ENCODE measurements at places on chromosomes 4 and X.

- DNase-seq = no peak
Observed at GRCh38 chr4:131488772-131489171, 1660.3 kb upstream of the PCDH10 start.

DNA sequence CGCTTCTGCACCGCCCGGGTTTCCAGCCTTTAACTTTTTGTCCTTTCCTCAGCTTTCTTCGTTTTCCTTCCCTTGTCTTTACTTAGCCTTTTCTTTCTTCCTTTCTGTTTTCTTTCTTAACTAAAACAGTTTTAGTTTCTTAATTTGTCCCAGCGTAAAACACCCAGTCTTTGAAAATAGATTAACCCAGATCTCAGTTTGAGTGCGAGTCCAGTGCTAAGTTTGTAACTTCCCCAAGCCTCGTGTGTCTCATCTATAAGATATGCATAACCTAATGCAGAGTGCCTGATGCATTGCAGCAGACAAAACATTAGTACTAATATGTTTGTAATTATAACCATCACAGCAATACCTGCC is 460 bp upstream of the GEMIN8 start:
- no peak for DNase-seq

DNA sequence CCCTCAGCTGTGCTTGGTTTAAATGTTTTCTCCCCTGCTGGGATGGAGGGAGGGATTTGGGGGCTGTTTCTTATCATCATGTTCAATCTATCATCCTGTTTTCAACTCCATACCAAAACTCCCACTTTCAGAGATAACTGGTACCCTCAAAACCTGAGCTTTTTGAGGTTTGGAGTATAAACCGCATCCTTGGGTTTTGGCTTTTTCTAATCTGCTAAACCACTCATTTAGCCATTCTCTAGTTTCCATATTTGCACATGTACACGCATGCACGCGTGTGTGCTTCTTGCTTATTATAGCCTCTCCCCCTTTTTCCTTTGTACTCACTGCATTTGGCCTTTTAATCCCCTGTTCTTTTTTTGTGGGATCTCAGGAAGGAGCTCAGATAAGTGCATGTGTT is 116.7 kb upstream of the TEX13D start:
- DNase-seq = no peak

GRCh38 chr4:180098586-180098985 is 2144.6 kb upstream of the TENM3 start:
- DNase-seq = no peak

DNA sequence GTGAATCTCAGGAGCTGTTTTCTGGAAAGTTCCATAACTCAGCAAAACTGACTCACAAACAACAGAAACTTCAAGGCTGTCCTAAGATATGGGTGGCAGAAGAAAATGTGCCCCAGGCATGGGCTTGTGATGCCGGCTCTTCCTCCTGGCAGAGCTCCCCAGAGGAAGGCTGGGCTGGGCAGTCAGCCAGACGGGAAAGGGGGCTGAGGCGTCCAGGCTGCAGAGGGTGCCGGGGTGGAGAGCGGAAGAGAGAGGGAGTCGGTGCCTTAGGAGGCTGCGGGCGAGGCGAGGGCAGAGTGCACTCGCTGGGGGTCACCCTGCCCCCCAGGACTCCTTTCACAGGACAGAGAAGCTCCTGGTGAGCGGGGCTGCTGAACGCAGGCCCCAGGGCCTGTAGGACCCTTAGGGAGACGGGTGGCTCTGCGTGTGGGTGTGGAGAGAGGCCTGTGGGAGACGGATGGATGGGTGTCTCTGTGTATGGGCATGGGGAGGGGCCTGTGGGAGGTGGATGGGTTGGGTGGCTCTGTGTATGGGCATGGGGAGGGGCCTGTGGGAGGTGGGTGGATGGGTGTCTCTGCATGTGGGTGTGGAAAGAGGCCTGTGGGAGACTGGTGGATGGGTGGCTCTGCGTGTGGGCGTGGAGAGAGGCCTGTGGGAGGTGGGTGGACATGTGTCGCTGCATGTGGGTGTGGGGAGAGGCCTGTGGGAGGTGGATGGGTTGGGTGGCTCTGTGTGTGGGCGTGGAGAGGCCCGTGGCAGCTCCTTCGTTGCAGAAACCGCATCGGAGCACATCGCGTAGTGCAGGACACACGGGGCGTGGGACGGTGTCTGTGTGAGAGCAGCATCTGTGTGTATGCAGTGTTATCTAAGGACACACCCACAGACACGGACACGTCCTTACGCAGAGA is 15.9 kb downstream of the PCGF3 start:
- DNase-seq = no peak

DNA sequence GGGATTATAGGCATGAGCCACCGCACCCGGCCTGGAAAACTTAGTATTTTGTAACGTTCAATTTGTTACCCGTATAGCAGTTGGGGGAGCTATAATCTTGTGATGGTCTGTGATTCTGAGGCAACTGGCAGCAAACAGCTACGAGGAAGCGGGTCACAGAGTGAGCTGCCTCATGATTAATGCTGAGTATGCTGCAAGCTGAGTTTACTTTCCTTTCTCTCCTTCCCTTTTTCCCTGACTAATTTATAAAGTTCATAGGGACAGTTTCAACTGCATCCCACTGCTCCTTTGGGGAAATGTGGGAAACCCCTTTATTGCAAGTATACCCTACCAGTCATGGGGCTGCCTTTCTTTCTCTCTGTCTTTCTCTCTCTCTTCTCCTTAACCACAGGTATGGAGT is 17.7 kb upstream of the ELOVL6 start:
- DNase-seq = no peak

DNA sequence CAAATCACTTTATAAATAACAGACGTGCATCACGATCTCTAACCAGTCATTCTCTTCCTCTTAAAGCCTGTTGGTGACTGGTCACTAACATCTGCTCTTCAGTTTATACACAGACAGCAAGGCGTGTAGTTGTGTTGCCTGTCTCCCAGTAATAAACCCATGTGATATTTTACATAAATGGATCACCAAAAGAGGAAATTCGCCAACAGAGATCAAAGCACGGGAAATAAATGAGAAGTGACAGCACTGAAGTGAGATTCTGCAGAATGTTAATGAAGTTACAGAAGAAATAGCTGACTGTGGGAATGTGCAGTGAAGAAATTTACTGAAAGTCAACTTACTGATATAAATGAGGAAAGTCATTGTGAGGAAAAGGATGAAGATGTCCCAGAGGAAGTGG is 47.0 kb downstream of the AFF1 start:
- DNase-seq = no peak

DNA sequence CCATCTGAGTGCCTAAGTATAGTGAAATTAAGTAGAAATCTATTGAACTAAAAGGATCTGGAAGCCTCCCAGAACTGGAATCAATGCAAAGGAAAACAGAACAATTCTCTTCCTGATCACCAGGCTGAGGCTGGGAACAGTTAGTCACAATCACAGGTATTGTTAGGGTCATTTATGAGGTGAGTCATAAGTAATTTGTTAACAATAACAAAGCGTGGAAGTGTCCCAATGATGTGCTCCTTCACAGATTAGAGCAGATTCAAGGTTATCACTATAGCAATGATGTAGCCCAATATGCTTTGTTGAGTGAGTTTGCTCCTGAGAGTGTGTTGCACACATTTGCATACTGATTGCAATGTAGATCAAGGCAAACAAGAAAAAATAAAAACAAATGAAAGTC is 228.1 kb downstream of the ZNF674 start:
- no peak for DNase-seq

GRCh38 chrX:40278340-40279090 is 180.8 kb upstream of the BCOR start:
- peak; percentile 40 for DNase-seq

DNA sequence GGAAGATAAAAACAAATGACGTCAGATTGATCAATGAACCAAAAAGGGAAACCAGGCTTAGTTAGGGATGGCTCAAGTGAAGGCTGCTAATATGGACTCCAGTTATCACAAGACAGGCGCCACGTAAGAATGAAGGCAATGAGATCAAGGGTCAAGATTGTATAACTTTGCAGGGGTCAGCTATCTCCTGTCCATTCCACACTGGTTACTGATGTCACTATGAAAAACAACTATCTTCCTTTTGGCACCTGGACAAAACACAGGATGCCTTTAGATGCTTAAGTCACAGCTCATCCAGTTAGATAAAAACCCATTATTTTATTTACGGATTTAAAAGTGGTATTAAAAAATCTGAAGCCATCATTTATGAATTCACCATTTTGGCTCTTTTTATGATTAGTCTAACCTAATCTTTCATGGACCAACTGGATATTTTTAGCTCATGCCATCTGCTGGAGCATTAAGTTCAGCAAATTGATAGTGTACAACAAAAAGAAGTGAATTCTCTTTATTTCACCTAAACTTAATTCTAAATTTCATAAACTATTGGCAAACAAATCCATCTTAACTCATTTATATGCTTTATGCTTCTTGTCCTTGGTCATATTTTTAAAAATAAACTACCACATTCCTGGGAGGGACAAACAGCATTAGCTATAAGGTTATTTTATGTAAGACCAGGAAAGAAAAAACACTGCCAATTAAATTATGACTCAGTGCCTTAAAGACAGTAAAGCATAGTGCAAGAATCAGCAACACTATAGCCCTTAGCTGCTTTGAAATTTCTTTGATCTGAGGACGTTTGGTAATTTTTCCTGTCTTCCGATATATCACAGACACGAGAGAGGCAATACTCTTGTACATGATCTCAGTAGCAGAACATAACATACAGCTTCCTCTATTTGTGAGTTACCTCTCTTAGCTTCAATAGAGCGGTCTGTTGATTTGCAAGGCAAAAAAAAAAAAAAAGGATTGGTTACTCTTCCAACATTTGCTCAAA is 27.0 kb downstream of the DHX15 start:
- DNase-seq = no peak

- DNase-seq = no peak
Observed at GRCh38 chr4:76704133-76704881, 193.6 kb downstream of the SOWAHB start.

GRCh38 chr4:165111906-165112367 is 723 bp downstream of the TMEM192 start:
- no peak for DNase-seq

DNA sequence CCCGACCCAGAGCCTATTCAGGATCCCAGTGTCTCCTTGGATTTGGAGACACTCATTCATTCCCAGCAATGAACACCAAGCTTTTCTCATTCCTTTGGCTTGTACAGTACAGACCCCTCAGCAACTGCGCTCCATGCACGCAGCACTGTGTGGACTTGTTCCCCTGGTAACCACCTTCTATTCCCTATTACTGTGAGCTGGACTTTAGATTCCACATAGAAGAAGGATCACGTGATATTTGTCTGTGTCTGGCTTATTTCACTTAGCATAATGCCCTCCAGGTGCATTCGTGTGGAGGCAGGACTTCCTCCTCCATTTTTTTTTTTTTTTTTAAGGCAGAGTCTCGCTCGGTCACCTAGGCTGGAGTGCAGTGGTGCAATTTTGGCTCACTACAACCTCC is 106.4 kb downstream of the PHKA2 start:
- no peak for DNase-seq

- no peak for DNase-seq
Observed at GRCh38 chrX:45434231-45434630, 233.6 kb upstream of the DIPK2B start.

DNA sequence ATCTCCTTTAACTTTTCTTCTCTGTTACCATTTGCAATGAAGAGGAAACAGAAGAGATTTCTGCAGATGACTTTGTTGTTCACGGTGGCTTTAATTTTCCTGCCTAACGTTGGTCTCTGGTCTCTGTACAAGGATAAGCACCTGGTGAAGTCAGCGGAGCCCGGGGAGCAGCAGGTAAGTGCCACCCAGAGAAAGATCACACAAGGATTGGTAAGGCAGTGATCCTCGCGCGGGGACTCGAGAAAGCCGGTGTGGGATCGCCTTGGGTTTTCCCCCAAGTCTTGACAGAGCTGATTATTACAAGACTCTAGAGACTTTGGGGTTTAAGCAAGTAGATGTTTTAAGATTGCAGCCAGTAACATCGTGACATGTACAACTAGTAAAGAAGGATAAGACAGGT is 1.3 kb downstream of the GALNTL6 start:
- DNase-seq = no peak

DNA sequence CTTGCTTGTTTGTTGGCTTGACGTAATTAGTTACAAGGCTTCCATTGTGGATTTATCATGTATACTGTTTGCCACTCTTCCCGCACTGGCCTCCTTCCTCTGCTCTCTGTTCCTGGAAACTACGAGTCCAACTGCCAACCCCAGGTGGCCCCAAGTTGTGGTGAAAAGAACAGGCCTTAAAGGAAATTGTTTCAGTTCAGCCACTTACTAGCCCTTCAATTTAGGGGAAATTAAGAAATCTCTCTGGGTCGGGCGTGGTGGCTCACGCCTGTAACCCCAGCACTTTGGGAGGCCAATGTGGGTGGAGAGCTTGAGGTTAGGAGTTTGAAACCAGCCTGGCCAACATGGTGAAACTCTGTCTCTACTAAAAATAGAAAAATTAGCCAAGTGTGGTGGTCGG is 28.0 kb downstream of the RBM47 start:
- DNase-seq = no peak

GRCh38 chrX:19810802-19811201 is 76.6 kb downstream of the SH3KBP1 start:
- DNase-seq = no peak

DNA sequence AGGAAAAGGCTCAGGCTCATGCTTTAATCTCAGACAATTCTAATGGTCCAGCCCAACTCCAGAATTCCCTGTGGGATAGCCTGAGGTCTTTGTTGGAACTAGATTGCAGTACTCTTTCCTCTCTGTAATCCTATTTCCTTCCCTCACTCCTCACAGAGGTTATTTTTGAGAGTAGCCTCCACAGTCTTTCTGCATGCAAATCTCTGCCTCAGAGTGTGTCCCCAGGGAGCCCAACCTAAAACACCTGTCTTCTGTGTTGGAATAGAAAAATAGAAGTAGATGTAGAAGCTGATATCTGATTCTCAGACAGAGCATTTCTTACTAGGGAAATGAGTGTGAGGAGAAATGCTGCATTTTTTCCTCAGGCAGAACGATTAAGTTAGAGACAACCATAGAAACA is 915.5 kb upstream of the EPHA5 start:
- no peak for DNase-seq

DNA sequence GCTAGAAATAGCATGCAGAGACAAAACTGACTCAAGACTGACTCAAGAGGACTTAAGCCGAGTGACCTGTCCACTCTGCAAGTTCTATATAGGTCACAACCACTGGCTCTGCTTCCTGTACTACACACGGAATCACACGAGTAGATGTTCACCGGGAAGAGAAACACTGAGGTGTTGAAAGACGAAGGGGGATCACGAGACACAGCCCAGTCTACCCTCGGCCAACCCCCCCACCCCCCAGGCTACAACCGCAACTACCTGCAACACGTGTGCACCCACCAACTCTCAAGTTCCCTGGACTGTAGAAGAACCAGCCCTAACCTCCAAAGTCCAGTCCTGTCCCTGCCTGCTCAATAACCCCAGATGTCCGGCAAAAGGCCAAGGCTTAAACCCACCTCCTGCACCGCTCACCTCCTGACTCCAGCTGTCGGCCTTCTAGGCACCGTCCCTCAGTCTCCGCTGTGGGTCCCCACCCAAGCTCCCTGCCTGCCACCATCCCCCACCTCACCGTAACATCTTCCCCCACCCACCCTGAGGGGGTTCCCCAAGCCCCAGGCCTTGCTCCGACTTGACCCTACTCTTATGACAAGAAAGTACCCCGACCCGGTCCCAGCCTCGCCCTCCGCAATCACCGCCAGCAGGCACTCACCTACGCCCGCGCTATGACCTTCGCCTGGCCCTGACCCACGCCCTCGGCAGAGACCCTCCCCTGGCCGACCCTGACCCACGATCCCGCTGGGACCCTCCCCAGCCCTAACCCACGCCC is 739 bp downstream of the GAK start:
- no peak for DNase-seq
